ENCODE measurements at places on chromosomes 3 and 15.

- no peak for DNase-seq
Observed at GRCh38 chr3:188796122-188796631, 375.6 kb upstream of the TPRG1 start.

DNA sequence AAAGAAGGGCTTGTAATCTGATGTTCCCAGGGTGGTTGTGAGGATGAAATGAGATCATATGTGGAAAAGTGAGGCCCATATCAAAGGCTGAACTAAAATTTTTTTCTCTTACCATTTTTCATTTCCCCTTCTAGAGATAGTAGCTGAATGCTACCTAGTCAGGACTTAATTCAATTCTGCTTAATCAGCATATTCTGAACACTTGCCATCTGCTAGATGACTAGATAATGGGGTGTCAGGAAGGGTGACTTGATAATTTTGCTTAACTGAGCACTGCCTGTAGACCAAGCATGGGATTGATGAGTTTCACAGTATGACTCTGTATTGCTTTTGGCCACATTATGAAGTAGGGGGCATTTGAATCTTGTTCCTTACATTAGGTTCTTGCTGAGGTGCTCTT is 136.2 kb downstream of the CHST2 start:
- DNase-seq: no peak

DNA sequence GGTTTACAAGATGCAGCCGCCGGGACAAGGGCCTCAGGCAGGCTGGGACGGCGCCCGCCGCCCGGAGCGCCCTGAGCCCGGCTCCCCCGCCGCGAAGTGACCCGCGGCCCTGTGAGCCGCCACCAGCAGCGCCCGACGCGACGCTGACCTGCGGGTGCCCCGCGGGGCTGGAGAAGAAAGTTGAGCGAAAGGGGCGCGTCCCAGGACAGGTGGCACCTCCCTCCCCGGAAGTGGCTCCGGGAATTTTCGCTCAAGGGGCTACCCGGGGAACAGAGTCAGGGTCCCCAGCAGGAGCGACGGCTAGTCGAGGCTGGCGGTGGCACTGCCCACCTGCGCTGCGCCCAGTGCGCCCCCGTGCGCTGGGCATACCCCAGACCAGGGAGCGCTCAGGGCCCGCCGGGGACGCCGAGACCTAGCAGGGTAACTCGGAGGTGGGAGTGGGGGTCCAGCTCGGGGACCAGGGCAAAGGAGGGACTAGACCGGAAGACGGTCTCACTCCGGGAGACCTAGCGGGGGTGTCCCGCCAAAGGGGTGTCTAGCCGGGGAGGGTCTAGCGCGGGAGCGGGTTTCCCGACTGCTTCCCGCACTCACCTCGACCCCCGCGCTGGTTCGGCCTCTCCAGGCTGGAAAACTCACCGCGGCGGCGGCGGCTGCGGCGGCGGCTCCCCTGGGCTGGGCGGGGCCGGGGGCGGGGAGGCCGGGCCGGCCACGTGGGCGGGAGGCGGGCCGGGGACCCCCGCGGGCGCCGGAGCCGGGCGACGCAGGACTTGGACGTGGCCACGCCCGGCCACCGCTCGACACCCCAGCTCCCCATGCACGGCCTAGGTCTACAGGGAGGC is 18.4 kb downstream of the SPATA12 start:
- no peak for DNase-seq

- no peak for DNase-seq
Observed at GRCh38 chr3:128009952-128010846, 42.0 kb upstream of the SEC61A1 start.

- no peak for DNase-seq
Observed at GRCh38 chr3:154690413-154690812, 260.4 kb upstream of the GPR149 start.

DNA sequence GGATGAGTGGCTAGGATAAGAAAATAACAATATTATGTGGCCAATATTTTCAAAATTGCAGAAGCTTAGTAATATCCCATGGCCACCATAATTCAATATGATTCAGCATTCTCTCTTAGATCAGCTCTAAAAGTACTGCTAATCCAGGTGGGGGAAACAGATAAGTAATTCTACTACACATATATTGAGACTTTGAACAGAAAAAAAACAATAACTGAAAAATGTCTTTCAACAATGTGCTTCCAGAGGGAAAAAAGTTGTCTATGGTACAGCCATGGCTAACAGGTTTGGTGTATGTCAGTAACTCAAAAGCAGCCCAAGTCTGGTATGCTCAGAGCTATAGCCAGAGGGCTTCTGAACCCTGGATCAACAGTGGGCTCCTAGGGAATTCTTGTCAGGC is 42.4 kb upstream of the PPIB start:
- DNase-seq: no peak

- no peak for DNase-seq
Observed at GRCh38 chr15:90654233-90655136, 62.7 kb upstream of the BLM start.

DNA sequence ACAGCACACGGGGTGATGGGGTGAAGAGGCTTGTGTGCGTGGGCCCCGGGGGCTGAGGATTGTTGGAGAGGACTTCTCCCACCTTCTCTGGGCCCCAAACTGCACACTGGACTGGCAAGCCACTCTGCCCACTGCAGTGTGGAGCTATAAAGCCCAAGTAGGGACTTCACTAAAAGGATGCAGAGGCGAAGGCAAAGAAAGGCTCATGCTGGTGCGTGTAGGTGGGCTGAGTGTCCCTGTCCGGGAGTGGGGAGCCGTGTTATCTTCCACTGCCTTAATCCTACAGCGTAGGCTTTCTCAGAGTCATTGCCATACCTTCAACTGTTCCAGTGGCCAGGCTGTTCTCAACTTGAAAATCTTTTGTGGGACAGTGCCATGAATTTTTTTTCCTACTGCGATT is 3.9 kb downstream of the PPARG start:
- DNase-seq: no peak

DNA sequence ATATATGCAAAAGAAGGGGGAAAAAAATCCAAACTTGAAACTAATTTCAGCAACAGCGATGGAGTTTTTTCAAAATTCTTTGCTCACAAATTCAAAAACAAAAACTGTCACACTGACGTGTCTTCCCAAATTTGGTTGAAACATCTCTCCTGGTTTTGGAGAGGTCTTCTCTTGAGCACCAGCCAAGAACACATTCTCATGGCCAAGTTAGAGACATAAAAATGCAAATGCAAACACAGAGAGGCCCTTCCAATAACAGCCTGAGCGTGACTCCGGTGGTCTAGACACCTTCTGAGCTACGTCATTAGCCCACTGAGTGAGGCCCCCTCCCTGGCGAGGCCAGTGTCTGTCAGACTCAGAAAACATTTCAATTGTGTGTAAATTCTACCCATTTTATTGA is 436.0 kb upstream of the PROK2 start:
- DNase-seq: no peak

DNA sequence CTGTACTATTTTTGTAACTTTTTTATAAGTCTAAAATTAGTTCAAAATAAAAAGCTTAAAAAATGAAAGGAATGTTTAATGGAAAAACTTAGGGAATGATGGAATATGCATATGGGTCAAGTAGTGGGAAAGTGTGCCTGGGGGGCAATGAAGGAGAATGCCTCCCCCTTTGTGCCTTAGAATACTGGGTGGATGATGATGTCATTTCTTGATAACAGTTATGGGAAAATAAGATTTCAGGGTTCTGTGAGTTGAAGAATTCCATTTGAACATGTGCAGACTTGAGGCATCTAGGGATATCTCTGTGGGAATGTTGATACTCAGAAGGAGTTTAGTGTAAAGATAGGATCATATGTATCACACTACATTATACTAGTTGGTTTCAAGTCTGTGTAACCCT is 13.8 kb downstream of the WDR93 start:
- DNase-seq: no peak

DNA sequence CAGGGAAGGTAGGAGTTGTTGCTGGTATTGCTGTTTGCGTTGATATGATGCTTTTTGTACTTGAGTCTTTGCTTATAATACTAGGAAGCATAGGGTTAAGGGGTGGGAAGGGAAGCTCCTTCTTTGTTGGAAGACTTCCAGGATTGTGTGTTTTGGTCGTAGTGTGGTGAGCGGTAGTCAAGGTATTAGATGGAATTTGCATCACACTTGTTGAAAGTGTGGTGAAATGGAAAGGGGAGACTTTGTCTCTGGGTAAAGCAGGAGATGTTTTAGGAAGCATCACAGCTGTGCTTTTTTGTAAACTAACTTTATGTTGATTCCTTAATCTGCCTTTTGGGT is 14.9 kb downstream of the IGSF10 start:
- no peak for DNase-seq

DNA sequence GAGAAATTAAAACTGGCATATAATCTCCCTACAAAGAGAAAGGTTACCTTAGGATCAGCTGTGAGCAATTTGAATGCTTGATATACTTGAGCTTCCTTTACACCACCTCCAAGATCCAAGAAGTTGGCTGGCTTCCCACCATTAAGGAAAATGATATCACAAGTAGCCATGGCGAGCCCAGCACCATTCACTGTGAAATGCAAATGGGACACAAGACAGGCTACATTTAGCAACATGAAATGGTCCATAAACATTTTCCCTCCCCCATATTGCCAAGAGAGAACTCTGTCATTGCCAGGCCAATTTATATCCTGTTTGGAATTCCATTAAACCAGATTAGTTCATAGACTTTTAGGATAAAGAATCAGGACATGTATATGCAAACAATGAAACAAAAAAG is 158.7 kb downstream of the SUCLG2 start:
- DNase-seq: no peak

GRCh38 chr15:100785181-100786138 is 94.2 kb upstream of the ALDH1A3 start:
- no peak for DNase-seq

DNA sequence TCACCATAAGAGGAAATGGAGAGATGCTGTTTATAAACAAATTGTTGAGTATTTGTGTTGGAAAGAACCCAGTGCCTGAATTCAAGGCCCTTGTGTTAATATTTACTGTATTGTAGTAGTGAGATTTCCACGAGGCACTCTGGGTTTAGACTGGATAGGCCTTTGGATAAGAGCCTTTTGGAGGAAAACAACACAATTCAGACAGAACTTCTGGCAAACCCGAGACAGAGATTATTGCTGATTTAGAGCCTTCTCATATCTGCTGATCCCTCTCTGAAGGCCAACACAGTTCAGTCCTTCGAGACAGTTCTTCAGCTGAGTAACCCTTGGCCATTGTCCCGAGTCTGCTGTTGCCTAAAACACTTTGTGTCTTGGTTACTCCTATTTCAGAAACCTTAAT is 55.7 kb downstream of the LMCD1 start:
- DNase-seq: no peak

GRCh38 chr3:71579935-71580406 is 3.6 kb downstream of the FOXP1 start:
- no peak for DNase-seq

DNA sequence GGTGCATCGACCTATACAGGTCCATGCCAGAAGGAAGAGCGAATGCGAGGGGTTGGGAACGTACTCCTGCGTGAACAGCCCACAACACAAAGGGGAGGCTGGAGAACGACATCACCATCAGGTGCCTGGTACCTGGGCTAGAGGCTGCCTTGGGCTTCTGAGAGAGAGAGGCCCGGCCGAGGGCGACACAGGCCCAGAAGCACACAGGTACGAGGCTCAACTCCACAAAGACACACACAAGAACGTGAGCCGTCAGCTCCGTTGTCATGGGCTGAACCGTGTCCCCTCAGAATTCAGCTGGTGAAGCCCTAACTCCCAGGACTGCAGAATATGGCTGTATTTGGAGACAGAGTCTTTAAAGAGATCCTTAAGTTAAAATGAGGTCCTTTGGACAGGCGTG is 134.3 kb downstream of the ATP10A start:
- no peak for DNase-seq

- DNase-seq: no peak
Observed at GRCh38 chr15:88604381-88605188, 16.6 kb upstream of the AEN start.

- DNase-seq: no peak
Observed at GRCh38 chr15:73539212-73540128, 93.7 kb downstream of the NPTN start.

DNA sequence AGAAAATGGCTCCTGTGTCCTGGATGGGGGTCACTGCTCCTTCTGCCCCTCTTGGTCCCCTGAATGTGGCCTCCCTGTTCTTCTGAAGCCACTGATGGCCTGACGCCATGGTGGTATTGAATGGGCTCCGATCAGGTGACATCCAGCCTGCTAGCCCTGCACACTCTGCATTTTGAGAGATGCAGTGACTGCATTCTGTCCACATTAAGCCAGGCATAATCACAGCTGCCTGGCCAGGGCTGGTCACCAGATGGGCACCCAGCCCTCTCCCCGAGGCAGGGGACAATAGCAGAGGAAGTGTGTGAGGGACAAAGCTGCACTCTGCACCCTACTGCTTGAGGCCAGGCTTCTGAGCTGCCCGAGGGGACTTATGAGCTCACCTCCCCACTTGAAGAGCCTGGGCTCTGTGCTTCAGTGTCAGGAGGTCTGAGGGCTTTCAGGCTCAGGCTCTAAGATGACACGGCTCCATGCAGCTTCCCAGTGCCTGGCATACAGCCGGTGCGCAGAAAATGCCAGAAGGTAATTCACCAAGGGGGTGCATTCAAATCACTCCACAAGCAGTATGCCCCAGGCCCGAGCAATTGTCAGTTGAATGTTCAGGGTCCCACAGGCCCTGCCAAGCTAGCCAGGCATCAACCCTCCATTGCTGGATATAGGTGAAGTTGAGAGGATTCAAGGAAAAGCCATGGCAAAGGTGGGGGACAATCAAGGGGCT is 56.8 kb downstream of the WNT7A start:
- DNase-seq: no peak

- no peak for DNase-seq
Observed at GRCh38 chr3:171685116-171685895, 125.0 kb downstream of the PLD1 start.

- DNase-seq: no peak
Observed at GRCh38 chr3:31254483-31254882, 278.2 kb upstream of the STT3B start.

GRCh38 chr3:23019596-23020300 is 183.4 kb upstream of the UBE2E2 start:
- DNase-seq: no peak

DNA sequence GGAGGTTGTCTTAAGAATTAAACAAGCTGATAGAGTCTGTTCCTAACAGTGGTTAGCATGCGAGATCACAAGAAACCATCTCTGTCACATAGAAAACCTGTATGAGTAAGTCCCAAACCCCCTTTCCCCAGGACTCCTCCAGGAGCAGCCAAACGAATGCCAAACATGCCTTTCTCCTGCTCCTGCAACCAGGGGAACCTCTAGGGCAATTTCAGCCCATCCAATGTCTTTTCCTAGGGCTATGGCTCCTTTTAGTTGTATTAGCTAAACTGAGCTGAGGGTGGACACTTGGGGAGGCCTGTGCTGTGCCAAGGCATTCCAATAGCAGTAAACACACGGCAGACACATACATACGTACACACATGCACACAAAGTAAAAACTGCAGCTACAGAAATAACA is 36.5 kb upstream of the TIMP4 start:
- no peak for DNase-seq

DNA sequence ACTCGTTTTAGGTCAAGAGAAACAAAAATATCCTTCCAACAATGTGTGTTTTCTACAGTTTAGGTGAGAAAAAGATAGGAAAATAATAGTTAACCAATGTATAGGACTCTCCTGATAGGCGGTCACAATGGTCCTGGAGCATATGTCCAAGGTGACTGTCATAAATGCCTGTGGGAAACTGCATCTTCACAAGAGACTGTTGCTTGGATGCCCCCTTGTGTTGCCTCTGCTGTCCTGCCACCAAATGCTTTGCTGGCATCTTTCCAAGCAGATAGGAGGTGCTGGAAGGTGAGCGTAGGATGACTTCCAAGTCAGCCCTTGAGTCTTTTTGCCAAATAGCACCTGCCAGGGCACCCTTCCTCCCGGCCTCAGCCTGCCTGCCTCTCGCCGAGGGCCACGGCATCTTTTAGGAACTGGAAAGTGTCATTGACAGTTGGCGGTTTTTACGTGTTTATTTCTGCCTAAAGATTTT is 24.1 kb upstream of the SACM1L start:
- peak; percentile 38 for DNase-seq
